ENCODE measurements at places on chromosomes 13 and 19. TPM values are rescaled to one million over a fixed set of nuclear protein-coding genes. Genes with fewer than 3 reads are reported as not detected.

BABAM1 gene
- 125 TPM for total RNA-seq

- no peak for DNase-seq
Measured at GRCh38 chr19:31890230-31890629, 455.2 kb upstream of the ZNF507 start.

GRCh38 chr19:21432590-21432989, 35.7 kb downstream of the ZNF493 start:
- no peak for DNase-seq

CEACAM3 gene
- total RNA-seq: not detected

- DNase-seq: no peak
Measured at GRCh38 chr13:27158335-27158734, 13.3 kb downstream of the USP12 start.

DNA sequence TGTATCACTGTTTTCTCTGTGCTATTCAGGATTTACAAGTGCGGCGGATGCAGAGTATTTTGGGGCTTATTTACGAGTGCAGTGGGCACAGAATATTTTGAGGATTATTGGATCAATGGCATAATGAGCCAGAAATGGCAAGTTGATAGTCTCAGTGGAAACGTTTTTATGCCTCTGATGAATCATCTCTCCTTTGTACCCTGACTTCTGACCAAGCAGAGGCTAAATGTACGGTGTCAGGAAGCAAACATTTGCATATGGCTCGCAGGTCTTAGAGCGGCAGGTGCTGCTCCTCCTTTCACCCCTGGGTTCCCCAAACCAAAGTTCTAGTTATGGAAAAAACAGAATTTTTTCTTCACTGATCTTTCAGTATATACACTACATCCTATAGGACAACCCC, 94.5 kb downstream of the LIG4 start:
- no peak for DNase-seq

NCR1 gene
- total RNA-seq: not detected

DNA sequence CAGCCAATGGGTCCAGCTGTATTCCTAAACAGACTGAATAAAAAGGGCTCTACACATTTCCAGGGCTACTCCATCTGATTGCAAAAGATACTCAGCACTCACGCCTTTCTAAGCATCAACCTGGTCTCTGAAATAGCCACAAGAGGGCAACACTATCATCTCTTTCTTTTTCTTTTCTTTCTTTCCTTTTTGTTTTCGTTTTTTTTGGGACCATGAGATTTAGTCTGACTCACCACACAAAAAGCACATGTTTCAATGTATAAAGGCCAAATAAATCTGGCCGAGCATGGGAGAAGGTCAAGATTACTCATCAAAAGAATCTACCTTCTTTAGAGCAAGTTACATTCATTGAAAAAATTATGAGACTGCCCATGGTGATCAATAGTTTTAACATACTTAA, 805.6 kb upstream of the ARGLU1 start:
- no peak for DNase-seq

Data from HFFc6 (cell line).